ENCODE measurements at places on chromosomes 5 and 9.

DNA sequence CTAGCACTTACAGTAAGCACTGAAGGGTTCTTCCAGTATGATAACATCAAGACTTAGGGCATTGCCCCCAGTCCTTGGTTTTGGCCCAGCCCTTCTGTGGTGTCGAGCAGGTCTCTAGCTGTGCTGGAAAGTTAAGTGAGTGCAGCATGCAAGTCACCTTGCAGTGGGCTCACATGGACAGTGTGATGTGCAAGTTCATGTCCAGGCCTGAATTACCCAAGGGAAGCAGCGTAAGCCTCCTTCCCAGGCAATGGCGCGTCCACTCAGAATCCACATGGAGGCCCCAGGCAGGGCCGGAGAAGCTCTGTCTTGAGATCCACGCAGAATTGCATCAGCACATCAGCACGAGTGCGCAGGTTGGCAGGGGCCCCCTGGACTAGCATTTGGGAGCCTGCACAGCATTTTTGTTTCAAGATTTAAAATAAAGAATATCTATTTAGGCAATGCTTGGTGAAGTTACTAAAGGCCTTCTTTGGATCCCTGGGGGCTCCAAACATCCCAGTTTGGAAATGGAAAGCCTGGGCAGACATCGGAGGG lies 108.4 kb upstream of the ALDH1B1 start:
- no peak for DNase-seq

DNA sequence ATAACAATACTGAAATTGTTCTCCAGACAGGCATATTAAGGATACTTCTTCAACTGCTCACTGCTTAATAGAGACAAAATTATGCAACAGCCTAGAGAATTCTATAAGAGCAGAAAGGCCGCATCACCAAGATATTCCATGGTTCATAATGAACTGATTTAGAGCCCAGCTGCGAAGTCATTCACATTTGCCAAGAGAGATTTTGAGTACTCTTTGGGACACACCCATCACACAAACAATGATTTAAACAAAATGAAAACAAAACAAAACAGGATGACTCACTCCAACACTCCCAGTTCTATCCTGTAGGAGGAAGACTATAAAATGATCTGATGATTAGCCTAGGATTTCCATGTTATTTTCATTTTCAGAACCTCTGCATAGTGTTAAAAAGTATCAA lies 145.7 kb upstream of the GNA14 start:
- DNase-seq: no peak

- DNase-seq: no peak
These were observed 90.2 kb upstream of the SLC24A2 start for GRCh38 chr9:19879062-19879461.

GRCh38 chr9:99173570-99174504 lies 47.9 kb downstream of the ALG2 start:
- DNase-seq: no peak

DNA sequence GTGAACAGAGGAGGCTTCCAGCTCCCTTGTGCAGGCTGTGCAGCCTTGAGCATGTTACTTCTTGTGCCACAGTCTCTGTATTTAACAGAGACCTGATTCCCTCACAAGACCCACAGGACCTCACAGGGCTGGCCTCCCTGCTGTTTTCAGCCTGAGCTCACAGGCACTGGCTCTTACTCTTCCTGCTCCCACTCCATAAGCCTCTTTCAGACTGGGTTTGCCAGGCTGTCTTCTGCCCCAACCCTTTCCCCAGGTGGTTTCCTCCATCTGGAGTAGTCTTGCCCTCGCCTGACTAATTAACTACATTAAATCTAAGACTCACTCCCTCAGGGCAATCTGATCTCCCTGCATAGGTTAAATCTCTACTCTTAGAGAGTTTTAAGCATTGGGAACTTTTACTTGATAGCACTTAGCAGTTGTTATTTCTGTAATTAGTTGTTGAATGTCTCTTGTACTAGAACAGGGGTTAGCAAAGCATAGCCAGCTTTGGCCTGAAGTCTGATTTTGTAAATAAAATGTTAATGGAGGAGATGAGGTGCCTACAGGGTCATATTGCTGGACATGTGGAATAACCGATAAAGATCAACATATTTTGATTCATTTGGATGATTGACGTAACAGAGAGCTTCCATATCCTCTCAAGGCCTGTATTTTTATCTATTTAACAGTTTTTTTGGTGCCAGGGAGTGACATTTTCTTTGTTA lies 28.6 kb upstream of the SPATA31E1 start:
- DNase-seq: no peak

- no peak for DNase-seq
These were observed 16.4 kb downstream of the C5orf63 start for GRCh38 chr5:127056896-127057295.

DNA sequence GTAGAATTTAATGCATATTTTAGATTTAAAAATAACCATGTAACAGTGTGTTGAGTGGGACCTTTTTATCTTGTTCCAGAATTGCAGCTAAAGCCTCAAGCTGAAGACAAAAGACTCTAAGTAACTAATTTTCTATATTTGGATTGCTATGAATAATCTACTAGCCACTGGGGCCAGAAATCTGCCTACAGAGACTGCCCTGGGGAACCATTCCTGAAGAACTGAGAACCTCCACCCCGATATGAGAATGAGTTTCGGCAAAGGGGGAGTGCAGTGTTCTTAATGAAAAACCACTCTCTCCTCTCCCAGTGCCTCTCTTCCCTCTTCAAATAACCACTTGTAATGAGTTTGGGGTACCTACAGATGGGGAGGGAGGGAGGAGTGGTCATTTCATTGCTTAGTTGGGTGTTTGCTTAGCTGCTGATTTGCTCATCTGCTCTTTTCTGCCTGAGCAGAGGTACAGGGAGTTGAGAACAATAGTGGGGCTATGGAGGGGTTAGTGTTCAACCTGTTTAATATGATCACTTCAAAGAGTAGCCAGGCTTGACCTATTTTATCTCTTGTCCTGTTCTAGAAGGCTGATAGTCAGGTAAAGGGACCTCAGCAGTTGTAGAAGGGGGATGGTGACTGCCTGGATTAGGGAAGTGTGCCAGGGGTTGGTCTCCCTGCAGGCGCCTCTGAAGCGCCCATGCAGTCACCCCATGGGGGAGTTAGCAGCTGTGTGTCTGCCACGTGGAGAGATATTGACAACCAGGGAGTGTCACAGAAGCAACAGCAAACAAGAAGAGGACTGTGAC lies 47.7 kb downstream of the ATG10 start:
- DNase-seq: no peak
